CD4-positive, alpha-beta T cell treated with Interleukin-15 for 1 hour (primary cell): ENCODE measurements at places on chromosomes 7 and 10.

DNA sequence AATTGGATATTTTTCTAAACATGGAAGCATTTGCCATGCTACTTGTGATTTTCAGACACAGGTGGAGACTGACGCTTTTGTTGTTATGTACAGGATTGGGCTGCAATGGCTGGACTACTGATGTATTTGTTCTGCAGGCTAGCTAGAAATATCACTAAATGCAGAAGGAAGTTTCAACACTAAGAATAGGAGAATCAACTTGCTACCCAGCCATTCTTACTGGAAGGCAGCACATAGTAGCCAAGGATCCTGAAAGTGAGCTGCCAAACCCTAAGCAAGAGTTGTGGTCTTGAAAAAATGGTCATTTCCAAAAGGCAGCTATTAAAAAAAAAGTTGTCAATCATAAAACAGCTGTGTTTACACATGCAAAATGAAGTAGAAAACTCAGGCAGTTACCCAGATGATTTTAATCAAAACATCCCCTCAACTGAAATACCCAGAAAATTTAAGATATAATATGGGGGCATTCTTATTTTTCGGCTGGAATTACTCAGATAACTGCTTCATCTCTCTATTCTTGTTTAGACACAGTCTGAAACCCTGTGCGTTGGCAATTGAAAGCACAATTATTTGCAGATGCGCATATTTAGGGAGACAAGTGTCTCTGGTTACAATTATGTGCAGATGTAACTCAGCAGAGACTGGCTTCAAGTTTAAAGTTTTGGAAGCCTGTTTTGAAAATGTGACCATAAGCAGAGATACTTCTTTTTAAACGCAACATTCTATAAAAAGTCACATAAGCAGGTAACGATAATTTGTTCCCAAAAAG lies 31.2 kb downstream of the GFRA1 start:
- DNase-seq, result no peak

DNA sequence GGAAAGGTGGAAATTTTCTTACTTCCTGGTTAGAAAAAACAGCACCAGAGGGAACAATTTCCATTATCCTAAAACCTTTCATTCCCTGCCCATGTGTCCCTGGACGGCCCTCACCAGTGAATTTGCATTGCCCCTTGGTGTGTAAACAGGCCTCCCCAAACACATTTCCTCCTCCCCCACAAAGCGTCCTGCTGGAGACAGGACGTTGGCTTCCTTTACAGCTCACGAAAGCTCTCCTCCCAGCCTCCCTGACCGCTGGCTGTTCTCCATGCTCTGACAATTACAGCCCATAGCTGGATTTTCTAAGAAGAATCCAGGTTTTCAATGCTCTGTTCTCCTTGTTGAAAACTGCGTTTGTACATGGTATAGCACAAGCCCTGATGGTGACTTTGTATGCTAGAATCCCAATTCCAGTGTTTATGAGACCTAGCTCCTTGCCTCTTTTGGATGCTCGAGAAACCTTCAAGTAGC lies 724.2 kb upstream of the CELF2 start:
- DNase-seq, result no peak

DNA sequence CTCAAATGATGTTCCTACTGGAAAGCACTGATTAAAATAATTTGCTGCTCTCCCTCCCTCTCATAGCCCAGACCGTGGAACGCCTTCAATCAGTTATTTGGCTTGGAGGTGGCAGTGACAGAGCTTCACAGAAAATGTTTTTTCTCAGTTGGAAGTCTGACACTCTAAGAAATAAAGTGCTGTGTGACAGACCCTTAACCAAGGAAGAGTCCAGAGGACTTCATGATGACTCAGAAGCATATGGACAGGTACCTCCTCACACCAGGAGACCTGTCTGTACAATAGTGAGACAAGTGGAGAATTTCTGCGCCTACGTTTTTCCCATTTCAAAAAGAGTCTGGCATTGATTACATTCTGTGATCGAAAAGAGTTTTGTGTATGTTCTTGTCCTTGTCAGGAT lies 295.5 kb downstream of the DOCK4 start:
- no peak for DNase-seq

DNA sequence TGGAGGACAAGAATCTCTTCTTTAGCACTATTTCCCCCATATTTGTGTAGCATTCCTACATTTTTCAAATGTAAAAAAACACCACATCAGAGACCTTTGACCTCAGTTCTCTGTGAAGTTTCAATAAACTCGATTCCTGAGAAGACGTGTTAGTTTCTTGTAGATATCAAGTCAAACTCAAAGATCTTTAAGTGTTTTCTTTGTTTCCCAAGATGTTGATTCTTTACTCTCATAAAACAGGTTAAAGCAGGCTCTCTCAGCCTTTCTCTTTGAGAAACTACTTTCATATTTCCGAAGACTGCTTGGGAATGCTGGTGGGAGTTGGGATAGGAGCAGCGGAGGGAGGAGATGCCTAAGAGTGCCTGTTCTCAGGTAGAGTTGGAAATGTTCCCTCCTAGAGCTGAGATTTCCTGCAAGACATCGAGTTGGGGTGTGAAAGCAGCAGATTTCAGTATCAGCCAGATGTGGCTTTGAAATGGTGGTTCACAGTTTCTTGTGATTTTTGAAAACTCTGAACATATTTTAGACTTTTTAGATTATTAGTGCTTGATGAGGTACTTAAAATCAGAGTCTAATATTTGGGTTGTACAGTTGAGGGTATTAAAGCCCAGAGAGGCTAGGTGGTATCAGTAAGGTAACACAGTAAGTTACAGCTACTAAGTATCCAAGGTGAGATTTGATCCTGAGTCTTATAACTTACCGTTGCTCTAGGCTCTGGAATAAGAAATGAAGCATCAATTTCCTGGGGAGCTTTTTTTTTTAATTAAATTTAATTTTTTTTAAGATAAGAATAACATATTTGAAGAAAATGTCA lies 13.9 kb downstream of the ADK start:
- no peak for DNase-seq

DNA sequence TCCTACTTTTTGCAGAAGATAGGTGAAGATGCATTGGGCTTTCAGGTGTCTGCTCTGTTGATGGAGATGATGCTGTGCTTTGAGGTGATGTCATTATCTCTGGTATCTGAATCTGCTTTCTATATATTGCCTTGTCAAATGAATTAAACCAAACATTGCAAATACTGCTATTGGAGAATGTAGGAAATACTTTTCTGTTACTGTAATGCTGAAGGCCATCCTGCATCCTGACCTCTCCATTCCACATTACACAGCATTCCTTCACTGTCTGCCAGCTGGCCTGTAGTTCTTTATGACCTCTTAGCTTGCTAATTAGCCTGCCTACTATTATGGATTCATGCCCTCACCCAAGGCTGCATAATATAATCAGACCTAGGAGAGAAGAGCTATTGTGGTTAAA lies 73.2 kb downstream of the VCL start:
- DNase-seq, result no peak

DNA sequence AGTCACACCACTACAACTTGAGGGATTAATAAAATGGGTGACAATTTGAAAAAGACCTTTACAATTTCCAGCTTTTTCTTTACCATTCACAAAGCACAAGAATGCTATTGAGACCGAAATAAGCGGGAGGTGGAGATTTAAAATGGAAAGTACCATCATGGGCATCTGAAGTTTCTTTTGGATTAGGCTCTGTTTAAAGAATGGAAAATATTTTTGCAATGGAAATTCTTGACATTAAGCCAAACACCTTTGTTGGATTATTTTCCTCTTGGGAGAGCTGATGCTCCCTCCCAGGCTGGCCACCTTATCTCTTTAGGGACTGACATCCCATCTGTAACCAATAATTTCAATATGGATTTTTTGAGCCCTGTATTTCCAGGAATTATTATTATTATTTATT lies 62.5 kb downstream of the BPGM start:
- no peak for DNase-seq

DNA sequence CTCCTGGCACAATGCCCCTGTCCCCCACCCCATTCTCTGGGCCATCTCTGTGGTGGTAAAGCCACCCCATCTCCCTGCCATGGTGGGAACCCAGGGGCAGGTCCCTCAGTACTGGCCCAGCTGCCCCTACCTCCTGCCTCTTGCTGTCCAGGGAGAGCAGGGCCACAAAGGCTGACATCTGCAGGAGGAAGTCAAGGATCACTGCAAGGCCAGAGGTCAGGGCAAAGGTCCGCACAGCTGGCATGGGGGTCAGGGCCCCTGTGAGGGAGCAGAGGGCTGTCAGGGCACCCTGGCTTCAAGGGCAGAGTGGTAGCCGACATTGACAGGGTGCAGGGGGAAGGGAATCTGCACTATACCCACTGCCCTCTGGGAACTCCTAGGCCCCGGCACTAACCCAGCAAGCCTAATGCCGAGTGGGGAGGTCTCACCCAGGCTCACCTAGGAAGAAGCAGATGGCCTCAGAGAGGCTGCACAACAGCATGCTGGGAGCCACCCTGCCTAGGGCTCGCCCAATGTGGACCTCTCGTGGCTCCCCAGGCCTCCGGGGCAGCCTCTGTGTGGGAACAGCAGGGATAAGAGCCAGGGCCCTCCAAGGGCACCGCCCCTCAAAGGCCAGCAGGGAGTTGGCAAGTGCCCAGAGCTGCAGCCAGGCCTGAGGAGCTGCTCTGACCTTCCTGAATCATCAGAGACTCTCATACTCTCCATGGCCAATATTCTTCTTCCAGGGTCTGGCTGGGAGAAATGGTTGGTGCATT lies 7.7 kb downstream of the NPC1L1 start:
- no peak for DNase-seq

DNA sequence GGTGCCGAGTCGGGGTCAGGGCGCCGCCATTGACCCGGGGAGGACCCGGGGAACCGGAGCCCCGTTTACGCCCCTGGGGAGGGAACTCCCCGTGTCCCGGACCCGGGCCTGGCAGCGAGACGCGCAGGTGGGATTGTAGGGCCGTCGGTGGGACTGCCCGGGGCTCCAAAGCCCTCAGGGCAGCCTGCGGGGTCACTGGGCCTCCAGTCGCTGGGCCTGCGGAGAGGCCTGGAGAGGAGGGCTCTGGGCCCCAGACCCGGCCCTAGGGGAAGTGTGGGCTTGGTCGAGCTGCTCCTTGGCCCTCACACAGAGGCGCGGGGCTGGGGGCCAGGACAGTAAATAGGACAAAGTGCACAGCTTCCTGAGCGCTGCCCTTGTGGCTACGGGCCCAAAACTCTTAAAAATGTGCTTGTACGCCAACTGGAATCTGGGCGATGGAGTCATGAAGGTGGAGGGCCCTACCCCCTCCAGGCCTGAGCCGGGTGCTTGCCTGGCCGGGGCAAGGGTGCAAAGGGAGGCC lies 657 bp downstream of the ECHDC3 start:
- DNase-seq, result no peak

- DNase-seq, result no peak
Observed at GRCh38 chr7:102313997-102314780, 27.5 kb downstream of the SH2B2 start.

GRCh38 chr10:66996996-66997395 lies 71.2 kb downstream of the LRRTM3 start:
- no peak for DNase-seq

GRCh38 chr10:24277771-24278170 lies 68.8 kb downstream of the KIAA1217 start:
- no peak for DNase-seq
